ENCODE measurements at places on chromosomes 4 and X.

- no peak for DNase-seq
These were observed 70.4 kb downstream of the FGFBP1 start for GRCh38 chr4:15868111-15868510.

GRCh38 chrX:148448686-148449085, 51.7 kb upstream of the AFF2 start:
- no peak for DNase-seq

GRCh38 chr4:174697202-174697601, 131.8 kb downstream of the GLRA3 start:
- DNase-seq = no peak

DNA sequence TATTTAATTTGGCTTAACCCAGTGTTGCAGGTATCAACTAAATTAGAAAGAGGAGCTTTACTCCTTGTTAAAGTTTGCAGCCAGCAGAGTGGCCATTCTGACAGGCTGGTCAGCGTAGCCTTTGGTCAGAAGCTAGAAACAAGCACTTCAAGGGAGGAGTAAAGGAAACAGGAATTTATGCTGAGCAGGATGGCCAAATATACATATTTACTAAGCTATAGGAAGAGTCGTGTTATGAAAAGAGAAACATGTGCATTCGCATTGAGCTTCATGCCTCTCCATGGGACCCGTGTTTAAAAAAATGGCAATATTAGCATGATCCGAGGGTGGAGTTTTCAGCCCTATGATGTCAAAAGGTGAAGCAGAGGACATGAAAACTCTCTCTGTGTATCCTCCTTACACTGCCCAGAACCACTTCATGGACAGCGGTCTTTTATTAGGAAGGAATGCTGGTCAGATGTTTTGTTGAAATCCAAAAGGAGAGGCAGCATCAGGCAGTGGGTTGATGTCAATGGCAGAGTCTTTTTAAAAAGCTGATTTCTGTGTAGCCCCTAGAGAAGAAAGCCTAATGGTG, 71.8 kb upstream of the MAPK10 start:
- DNase-seq = no peak

GRCh38 chrX:34528081-34528480, 129.0 kb downstream of the TMEM47 start:
- DNase-seq = no peak

DNA sequence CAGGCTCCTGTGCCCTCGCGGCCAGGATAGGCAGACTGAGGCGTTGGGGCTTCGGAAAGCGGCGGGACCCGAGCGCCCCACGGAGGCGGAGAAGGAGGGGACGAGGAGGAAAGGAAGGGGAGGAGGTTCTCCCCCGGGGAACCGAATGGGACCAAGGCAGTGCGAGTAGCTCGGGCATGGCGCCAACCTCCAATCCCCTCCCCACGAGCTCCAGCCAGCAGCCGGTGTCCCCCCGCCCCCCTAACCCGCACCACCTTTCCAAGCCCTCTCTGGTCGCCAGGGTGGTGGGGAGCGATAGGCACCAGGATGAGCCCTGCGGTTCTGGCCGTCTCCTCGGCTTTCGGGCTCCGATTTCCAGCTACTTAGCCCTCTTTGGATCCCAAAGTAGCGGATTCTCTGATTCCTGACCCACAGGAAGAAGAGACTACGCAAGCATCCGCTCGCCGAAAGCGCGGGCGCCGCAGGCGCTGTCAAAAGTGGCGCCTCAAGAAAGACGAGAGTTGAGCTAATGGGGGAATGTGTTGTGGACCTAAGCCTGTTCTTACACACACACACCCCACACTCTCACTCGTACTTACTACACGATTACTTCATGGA, 15.2 kb upstream of the ZIC3 start:
- no peak for DNase-seq

GRCh38 chrX:9851890-9852289, 65.7 kb downstream of the SHROOM2 start:
- DNase-seq = no peak

All from activated CD8-positive, alpha-beta memory T cell treated with anti-CD3 and anti-CD28 coated beads for 1 hour (primary cell).